Central memory CD8-positive, alpha-beta T cell (primary cell): ENCODE measurements at places on chromosomes 2 and 18.

DNA sequence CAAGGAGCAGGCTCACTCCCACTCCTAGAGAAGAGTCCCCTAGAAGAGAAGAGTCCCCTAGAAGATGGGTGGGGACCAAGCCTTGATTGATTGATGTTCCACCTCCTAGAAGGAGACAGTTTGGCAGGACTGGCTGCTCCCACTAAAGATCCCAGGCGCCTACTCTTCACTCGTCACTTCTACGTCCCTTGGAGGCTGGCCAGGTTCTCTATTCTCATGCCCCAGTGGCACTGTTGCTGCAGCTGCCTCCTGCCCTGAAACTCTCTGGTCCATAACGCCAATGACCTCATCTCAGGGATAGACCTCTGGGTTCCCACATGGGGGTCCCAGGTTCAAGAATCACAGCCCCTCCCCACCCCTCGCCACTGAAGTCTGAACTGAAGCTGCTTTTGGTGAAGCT, 2.5 kb upstream of the SP140L start:
- no peak for DNase-seq
- H3K4me3 ChIP-seq, result no peak overlapping the region
- no peak overlapping the region for H3K27ac ChIP-seq
- no peaks in the 10 kb centered on the region for H3K27me3 ChIP-seq
- peaks cover 62% of the 10 kb centered on the region for H3K4me1 ChIP-seq
- H3K36me3 ChIP-seq, result peaks cover 22% of the 10 kb centered on the region

- peaks cover 28% of the 10 kb centered on the region for H3K27me3 ChIP-seq
- no peak overlapping the region for H3K4me3 ChIP-seq
- H3K4me1 ChIP-seq, result no peaks in the 10 kb centered on the region
- peak; percentile 7 for DNase-seq
- H3K27ac ChIP-seq, result no peak overlapping the region
Observed at GRCh38 chr2:647003-647560, 30.1 kb downstream of the TMEM18 start.

DNA sequence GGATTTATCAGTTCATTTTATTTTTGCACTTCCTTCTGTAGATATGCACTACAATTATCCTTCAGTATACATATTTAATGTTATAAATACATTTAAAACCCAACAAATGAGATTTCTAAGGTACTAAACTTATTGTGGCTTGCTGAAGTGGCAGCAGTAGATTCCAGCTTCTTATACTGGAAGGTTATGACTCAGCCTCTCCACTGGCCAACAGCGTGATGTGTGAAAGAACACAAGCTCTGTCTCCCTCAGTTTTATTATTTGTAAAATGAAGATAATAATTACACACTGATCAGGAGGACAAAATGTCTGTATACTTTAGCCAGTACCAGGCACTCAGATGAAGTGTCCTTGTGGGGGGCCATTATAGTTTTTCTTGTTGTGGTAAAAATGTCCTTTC, 1147.1 kb downstream of the CNTNAP5 start:
- H3K36me3 ChIP-seq, result peaks cover 2% of the 10 kb centered on the region
- no peak overlapping the region for H3K4me3 ChIP-seq
- H3K4me1 ChIP-seq, result no peaks in the 10 kb centered on the region
- DNase-seq, result no peak
- H3K27me3 ChIP-seq, result no peaks in the 10 kb centered on the region

- no peak overlapping the region for H3K27ac ChIP-seq
- H3K4me1 ChIP-seq, result peaks cover 14% of the 10 kb centered on the region
- no peaks in the 10 kb centered on the region for H3K27me3 ChIP-seq
- no peak overlapping the region for H3K4me3 ChIP-seq
Observed at GRCh38 chr2:85806358-85807118, 52.7 kb downstream of the ATOH8 start.

DNA sequence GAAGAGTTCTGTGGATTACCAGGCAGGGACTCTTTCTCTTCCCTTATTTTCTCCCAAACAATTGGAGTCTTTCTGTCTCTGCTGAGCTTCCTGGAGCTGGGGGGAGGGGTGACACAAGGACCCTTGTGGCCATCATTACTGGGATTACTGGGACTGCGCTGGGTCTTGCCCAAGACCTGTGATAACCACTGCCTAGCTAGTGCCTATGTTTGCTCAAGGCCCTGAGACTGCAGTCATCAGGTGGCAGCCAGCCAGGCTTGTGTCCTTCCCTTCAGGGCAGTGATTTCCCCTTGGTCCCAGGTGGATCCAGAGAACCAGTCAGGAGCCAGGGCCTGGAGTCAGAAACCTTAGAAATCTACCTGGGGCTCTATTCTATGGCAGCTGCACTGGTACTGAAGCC, 355.6 kb downstream of the PARD3B start:
- H3K4me3 ChIP-seq, result no peak overlapping the region
- no peak for DNase-seq
- peaks cover 6% of the 10 kb centered on the region for H3K4me1 ChIP-seq
- H3K27me3 ChIP-seq, result no peaks in the 10 kb centered on the region

DNA sequence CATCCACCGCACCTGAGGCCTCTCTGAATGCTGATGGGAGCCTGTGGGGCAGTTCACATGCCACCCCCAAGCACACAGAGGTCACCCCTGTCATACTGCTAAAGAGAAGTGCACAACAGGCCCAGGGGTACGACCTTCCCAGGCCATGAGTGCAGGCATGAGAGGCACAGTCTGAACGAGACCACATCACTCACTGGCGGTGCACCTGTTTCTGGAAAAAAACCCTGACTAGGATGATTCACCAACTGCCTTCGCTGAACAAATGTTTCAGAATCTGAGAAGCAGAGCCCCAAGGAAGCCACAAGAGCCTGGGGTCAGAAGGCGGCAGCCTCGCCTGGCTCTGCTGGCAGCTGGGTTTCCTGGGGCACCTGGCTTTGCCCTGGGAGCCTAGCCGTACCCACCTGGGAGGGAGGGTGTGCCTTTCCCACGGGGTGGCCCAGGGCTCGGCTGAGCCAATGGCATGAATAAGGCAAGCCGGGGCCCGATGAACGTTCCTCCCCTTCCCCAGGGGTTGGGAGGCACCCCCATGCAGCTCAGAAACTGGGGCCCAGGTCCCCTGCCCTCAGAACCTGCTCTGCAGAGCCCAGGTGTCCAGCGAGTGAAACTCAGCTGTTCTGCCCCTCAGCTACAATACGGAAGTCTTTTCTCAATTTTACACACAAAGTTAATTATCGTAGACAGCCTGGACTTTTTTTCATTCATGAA, 73.8 kb downstream of the HDAC4 start:
- no peak for DNase-seq
- no peak overlapping the region for H3K4me3 ChIP-seq
- H3K4me1 ChIP-seq, result peaks cover 31% of the 10 kb centered on the region
- no peaks in the 10 kb centered on the region for H3K36me3 ChIP-seq
- peak overlapping the region; percentile 61 for H3K27ac ChIP-seq

DNA sequence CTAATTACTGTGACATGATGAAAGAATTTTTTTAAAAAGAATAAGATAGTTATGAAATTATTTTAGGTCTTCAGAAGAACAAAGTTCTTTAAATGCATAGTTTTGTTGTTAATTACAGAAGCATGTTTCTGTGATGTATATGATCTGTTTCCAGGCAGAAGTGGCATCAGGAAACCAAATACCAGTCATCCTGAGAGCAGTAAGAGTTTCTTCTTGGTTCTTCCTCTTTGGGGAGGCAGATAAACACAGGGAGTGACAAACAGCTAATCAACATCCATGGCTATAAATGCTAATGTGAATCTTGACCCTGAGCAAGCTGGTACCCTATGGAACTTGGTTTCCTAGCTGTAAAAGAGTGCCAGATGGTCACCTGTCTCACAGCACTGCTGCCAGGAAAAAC, 29.2 kb downstream of the WIPF1 start:
- no peak for DNase-seq
- peaks cover 58% of the 10 kb centered on the region for H3K4me1 ChIP-seq
- H3K27ac ChIP-seq, result no peak overlapping the region
- H3K4me3 ChIP-seq, result no peak overlapping the region
- H3K27me3 ChIP-seq, result no peaks in the 10 kb centered on the region

- no peak overlapping the region for H3K27ac ChIP-seq
- no peak for DNase-seq
- no peaks in the 10 kb centered on the region for H3K27me3 ChIP-seq
- peaks cover 2% of the 10 kb centered on the region for H3K36me3 ChIP-seq
- peaks cover 31% of the 10 kb centered on the region for H3K4me1 ChIP-seq
- H3K4me3 ChIP-seq, result no peak overlapping the region
Observed at GRCh38 chr2:239551206-239551605, 150.4 kb upstream of the HDAC4 start.

DNA sequence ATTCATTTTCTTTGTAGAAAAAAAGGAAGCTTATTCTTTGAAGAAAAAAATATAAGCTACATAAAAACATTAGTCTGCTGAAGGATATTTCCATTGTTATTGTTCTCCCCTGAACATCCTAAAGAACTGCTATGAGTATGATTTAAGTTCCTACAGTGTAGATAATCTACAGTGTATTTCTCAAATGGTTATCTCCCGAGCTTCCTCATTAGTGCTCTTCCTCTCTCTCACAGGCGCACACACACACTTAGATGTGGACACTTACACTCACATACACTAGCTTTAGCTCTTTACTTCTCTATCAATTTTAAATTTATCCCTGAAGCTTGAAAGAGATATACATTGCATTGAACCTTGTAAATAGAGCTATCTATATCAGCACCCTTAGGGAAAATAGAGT, 681.0 kb downstream of the KCNJ3 start:
- H3K4me1 ChIP-seq, result no peaks in the 10 kb centered on the region
- H3K27ac ChIP-seq, result no peak overlapping the region
- no peak overlapping the region for H3K4me3 ChIP-seq
- no peak for DNase-seq

DNA sequence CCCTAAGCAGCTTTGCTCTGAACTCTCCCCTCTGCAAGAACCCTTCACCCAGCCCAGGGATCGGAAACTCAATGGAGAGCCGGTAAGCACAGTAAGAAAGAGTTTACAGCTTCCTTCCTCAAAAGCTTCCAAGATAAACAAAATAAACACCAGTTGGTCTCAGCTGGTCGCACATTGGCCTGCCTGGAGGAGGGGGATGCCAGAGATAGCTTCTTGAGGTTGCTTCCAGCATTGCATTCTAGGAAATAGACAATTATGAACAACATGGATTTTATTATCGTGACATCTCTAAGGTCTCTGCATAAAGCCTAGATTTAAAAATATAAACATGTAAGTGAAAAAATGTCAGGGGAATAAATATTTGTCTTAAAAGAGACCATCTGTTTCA, 141.5 kb upstream of the PKDCC start:
- H3K4me1 ChIP-seq, result peaks cover 12% of the 10 kb centered on the region
- H3K27ac ChIP-seq, result no peak overlapping the region
- no peak for DNase-seq

GRCh38 chr2:65991381-65992197, 443.3 kb upstream of the MEIS1 start:
- H3K27ac ChIP-seq, result no peak overlapping the region
- no peaks in the 10 kb centered on the region for H3K27me3 ChIP-seq
- DNase-seq, result no peak
- H3K36me3 ChIP-seq, result no peaks in the 10 kb centered on the region
- H3K4me1 ChIP-seq, result no peaks in the 10 kb centered on the region
- no peak overlapping the region for H3K4me3 ChIP-seq

DNA sequence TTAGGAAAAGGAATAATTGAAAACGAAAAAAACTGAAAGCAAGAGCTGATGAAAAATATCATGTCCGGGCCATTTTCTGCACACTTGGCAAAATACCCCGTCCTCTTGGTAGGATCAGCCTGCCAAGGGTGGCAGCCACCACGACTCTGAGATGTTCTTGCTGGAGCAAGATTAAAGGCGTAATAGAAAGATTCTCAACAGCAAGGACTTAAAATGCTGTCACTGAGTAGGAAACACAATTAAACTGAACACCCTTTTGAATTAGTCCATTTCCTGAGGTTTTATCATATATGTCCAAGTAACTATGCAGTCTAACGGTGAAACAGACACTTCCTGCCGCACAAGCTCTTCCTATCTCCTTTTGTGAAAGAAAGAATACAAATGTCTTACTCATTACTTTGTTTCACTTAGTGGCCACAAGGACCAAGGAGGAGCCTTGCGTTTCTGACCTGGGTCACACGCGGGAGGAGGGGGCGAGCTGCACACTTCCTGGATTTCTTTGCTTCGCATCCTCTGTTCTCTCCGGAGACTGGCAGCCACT, 222.7 kb downstream of the PIEZO2 start:
- H3K36me3 ChIP-seq, result no peaks in the 10 kb centered on the region
- DNase-seq, result no peak
- H3K27me3 ChIP-seq, result peaks cover 12% of the 10 kb centered on the region
- no peak overlapping the region for H3K27ac ChIP-seq
- no peaks in the 10 kb centered on the region for H3K4me1 ChIP-seq

DNA sequence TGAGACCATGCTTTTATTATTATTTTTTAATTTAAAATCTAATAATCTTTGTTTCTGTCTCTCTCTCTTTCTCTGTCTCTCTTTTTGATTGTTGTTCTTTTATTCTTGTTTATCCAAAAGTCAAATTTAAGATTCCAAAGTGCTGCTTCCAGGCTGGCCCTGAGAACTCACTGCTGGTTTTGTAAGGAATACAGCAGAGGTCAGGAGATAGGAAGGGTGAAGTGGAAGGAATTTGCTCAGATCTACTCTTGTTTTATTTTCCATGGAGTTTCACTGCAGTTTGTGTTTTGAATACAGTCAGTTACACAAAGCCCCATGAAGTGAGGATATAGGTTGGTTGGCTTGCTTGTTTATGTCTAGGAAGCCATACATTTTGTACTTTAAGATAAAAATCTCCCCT, 168.1 kb downstream of the MIB1 start:
- no peak overlapping the region for H3K27ac ChIP-seq
- H3K4me1 ChIP-seq, result no peaks in the 10 kb centered on the region
- DNase-seq, result no peak
- no peaks in the 10 kb centered on the region for H3K36me3 ChIP-seq
- H3K4me3 ChIP-seq, result no peak overlapping the region
- peaks cover 37% of the 10 kb centered on the region for H3K27me3 ChIP-seq

- no peaks in the 10 kb centered on the region for H3K27me3 ChIP-seq
- no peak overlapping the region for H3K27ac ChIP-seq
- no peaks in the 10 kb centered on the region for H3K36me3 ChIP-seq
- peaks cover 5% of the 10 kb centered on the region for H3K4me1 ChIP-seq
- no peak overlapping the region for H3K4me3 ChIP-seq
Observed at GRCh38 chr2:102758439-102758838, 3.4 kb upstream of the TMEM182 start.

- H3K4me3 ChIP-seq, result no peak overlapping the region
- H3K36me3 ChIP-seq, result peaks cover 2% of the 10 kb centered on the region
- DNase-seq, result no peak
- no peaks in the 10 kb centered on the region for H3K27me3 ChIP-seq
- peaks cover 5% of the 10 kb centered on the region for H3K4me1 ChIP-seq
- H3K27ac ChIP-seq, result no peak overlapping the region
Observed at GRCh38 chr2:55154525-55155030, 77.5 kb downstream of the CLHC1 start.

DNA sequence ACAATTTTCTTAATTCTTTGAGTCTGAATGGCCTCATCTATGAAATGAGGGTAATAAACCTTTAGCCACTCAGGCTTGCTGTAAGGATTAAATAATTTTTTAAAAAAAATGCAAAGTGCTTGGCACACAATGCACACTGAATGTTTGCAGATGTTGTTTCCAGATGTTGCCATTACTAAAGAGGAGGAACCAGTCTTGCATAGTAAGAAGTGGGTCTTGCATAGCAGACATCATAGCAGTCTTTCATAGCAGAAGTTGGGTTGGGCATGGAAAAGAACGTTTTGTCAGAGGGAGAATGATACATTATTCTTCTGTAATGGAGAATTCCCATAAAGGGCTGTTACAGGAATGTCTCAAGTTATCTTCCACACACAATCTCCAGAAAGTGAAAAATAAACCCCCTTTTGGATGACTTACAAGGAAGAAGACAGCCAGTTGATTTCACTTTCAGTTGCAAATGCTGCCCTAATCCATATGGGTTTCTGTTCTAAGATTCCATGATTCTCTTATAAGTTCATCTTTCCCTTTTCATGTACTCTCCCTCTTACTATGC, 327.7 kb downstream of the SUCLG1 start:
- H3K27me3 ChIP-seq, result no peaks in the 10 kb centered on the region
- H3K4me1 ChIP-seq, result no peaks in the 10 kb centered on the region
- DNase-seq, result no peak
- H3K4me3 ChIP-seq, result no peak overlapping the region
